NCI-H510A treated with DMSO at 0.1 percent for 48 hours (cell line): ENCODE measurements at places on chromosomes 5 and 9.

DNA sequence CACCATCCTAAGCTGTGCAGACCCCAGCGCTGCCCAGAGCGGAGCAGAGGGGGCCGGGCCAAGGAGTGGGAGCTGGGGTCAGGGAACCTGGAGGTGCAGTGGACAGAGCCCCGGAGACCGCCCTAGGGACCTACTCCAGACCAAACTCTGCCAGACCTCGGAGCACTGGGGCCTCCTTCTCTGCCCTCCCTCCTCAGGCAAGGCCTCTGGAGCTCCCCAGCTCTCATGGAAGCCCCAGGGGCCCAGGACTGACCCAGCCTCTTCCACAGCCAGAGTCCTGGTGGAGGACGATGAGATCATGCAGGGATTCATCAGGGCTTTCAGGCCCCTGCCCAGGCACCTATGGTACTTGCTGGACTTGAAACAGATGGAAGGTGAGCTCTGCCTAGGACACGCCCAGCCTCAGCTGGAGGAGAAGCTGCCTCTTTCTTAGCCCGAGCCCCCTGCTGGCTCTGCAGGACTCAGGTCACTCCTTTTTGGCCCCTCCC is 3.6 kb downstream of the PAEP start:
- no peak for DNase-seq

- no peak for DNase-seq
Measured at GRCh38 chr5:179379321-179379890, 34.1 kb upstream of the ADAMTS2 start.

DNA sequence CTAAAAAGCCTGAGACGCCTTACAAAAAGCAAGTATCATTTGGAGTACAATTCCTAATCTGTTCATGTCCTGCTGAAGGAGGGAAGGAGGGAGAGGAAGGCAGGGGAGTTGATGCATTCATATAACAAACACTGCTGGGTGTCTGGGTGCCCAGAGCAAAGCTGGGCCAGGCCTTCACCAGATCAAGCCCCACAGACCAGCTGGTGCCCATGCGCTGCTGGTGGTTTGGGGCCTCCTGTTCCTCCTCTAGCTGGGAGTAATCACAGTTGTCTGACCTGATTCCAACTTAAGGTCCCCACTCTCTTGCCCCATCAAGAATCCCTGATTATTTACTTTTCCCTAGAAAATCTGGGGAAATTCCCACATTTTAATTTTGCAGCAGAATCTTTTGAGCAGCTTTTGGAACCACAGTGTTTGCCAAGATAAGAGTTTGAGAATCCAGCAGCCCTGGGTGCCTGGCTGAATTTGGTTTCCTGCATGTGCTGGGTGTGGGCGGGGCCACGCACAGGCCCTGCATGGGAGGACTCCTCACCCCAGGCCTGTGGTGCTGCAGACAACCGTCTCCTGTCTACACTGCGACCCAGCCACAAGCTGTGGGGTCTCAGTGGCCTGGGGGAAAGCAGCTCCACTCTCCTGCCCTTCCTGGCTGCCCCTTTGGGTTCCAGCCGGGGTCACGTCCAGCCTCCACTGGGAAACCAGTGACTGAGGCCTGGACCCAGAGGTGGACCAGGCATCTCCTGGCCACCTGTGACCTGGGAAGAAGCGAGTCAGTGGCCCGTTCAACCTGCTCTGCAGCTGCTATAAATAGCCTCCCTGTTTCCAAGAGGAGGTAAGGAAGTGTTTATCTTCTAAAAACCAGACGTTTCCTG is 47.5 kb downstream of the NEURL1B start:
- DNase-seq, result peak; percentile 30

DNA sequence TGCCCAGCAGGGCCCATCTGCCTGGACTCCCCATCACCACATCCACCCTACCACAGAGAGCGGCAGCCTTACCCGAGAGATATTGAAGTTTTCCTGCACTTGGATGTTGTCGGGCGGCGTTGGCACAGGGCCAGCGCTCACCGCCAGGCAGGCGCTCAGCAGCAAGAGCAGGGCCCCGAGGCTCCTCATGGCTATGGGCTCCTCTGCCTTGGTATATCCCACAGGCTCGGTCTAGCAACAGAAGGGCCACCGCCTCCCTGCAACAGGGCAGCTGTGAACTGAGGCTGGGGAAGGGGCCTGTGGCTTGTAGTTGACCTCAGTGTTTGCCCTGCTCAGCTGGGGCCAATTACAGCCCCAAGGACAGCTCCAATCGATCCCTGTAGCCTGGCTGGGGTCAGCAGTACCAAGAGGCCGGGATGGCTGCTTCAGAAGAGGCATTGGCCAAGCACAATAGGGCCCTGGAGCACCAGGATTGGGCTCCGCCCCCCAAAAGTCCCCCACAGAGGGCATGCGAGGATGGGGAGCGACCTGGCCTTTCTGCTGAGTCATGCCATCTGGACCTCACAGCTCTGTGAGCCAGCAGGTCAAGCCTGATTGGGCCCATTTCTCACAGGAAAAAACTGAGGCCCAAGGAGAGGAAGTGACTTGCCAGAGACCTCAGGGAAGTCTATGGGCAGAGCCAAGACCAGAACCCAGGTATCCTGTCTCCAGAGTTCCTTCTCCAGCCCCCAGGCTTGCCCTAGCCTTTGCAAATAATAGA is at the start of gene AMBP:
Gene AMBP, minus strand, starts transcription at position 280 of the 760 bp plus-strand sequence. Its CDS starts 91 bp downstream, at position 189.
- DNase-seq, result peak; percentile 25

DNA sequence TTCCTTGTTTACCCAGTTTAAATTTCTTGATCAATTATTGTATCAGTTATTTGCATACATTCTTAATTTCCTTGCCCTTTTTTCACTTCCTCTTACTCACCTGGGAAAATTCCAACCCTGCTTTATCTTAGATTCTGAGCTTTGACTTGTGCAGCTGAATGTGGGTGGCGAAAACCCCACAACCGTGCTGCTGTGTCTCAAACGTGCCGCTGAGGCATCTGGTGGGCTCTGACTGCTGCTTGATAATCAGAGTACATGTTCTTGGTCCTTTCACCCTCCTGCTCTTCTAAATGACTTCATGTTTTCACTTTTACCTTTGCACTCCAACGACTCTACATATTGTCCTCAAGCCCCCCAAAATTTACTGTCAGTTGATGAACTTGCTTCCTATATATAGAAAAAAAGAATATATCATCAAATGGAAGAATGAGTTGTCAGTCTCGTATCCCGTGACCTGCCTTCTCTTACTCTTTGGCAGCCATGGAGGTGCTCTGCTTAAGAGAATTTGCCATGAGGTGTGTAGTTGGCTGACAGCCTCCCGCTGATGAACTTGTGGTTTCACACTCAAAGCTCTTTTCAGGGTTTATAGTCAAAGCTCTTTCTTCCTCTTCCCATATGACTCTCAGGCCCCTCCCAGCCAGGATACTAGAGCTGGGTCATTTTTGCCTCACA is 14.0 kb upstream of the JAK2 start:
- no peak for DNase-seq

GRCh38 chr5:151663617-151664293 is 23.0 kb downstream of the SPARC start:
- no peak for DNase-seq

DNA sequence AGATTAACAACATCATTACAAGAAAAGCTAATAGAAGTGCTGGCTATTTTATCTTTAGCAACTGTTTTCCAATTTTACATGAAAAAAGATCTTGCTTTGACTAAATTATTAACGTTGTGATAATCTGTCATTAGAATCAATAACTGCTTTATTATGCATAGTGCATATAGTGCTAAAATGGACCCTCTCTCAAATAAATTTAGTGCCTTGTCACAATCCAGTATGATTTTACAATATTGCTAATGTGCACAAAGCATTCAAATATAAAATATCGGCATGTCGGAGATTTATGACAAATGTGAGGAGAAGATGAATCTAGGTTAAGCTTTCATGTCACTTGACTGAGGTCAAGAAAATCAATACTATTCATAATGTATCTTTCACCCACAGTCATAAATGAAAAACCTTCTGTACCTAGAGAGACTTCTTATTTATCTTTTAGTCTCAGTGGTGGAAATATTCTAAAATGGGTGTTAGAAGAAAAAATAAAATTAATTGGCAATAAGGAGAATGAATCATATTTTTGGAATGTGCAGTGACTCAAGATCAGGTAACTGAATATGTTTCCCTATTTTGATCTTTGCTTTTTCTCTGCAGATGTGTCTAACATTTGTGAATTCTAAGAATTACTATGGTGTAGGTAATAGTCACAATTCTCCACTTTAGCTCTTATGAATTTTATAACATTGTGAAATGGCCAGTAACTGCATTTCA is 672.9 kb upstream of the GRAMD2B start:
- no peak for DNase-seq

DNA sequence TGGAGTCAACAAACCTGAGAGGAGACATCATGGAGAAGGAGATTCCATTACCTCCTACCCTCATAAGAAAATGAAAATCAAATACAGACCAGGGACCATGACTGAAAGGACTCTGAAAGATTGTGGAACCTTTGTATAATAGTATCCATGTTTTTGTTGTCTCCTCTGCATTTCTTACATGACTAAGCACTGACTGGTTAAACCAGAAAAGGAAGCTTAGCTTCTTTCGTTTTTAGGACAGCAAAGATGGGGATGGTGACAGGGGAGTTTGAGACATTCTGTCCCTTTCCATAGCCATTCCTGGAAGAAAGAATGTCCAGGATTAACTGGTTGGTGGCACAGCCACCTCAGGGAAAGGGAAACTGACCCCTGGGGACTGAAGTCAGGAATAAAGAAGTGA is 22.2 kb downstream of the ITGA1 start:
- DNase-seq, result no peak

- no peak for DNase-seq
Measured at GRCh38 chr5:27083449-27084415, 45.3 kb upstream of the CDH9 start.

GRCh38 chr9:133772581-133772980 is 34.4 kb upstream of the SARDH start:
- DNase-seq, result no peak

DNA sequence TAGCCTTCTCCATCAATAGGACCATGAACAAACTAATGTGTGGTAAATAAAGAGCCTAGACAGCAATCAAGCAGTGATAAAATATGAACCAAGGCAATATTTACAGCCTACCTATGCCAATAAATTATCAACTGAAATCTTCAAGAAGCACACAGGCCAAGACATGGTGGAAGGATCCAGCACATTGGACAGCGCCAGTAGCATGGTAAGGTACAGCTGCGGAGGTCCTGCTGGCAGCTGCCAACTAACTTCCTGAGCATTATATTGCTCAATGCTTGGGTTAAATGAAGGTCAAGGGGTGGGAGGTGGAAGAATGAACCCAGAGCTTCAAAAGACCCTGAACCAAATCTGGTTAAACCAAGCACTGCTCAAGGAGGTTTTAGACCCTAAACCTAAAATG is 16.5 kb upstream of the SPDL1 start:
- DNase-seq, result no peak

- no peak for DNase-seq
Measured at GRCh38 chr5:37737326-37738056, 102.3 kb downstream of the GDNF start.

DNA sequence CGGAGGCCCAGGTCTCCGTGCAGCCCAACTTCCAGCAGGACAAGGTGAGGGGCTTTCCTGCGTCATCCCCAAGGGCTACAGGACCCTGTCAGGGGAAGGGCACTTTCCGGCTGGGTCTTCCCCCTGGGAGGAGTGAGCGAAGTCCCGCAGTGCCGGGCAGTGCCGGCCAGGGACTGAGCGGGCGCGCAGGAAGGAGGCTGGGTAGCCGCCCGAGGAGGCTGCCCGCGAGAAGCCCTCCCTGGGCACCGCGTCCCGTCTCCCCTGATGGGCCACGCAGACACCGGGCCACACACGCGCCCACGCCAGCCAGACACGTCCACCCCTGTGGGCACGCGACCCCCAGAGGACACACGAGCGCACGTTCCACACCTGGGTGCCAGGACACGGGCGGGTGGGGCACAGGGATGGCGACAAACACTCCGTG is 357 bp downstream of the PTGDS start:
- DNase-seq, result no peak

DNA sequence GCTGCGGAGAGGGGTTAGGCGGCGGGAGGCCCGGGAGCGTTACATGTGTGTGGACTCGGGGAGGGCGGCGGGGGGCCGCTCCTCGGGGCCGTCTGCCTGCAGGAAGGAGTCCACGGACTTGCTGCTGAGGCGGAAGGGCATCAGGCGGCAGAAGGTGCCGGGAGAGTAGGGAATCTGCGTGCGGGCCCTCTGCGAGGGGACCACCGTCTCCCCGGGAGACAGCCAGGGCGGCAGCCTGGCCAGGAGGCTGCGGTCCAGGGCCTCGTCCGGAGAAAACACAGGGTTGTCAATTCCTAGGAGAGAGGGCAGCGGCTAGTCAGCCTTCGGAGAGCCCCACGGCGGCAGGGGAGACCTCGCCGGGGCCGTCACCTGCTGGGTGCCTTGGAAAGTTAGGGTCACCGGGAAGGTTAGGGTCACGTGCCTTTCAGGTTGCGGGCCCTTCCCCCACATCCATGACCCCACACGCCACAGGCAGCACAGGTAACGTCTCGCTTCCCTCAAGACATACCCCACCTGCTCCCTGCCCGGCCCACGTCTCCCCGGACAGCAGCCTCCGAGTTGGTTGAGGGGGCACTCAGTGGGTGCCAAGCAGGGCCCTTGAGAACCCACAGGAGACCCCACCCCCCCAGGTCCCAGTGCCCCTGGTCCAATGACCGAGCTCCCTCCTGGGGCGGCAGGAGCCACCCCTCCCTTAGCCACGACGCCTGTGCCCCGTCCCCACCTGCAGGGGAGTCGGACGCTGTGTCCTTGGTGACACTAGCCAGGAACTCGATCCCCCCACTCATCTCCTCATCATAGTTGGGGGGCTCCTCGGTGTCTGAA is 32.1 kb downstream of the EXOC3 start:
- no peak for DNase-seq

- DNase-seq, result no peak
Measured at GRCh38 chr9:32294106-32294505, 90.3 kb upstream of the ACO1 start.

DNA sequence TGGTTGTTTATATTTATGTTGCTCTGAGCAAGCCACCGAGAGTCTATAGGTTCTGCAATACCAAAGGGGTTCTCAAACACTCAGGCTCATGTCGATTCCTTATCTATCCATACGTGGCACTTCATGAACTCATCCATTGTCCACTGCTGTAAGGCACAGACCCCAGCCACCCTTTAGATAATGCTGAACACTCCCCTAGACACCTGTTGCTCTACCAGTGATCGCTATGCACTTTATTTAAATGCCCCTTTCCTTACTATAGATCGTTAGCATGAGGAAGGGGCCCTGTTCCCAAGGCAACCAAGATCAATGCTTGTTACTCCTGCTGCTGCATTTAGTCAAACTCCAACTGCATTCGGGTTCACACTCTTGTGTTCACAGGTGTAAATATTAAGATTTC is 171.9 kb downstream of the PAM start:
- no peak for DNase-seq

GRCh38 chr5:141714542-141715310 is 32.7 kb upstream of the ARAP3 start:
- peak; percentile 9 for DNase-seq

- DNase-seq, result no peak
Measured at GRCh38 chr5:132407970-132408369, 38.5 kb downstream of the SLC22A5 start.

DNA sequence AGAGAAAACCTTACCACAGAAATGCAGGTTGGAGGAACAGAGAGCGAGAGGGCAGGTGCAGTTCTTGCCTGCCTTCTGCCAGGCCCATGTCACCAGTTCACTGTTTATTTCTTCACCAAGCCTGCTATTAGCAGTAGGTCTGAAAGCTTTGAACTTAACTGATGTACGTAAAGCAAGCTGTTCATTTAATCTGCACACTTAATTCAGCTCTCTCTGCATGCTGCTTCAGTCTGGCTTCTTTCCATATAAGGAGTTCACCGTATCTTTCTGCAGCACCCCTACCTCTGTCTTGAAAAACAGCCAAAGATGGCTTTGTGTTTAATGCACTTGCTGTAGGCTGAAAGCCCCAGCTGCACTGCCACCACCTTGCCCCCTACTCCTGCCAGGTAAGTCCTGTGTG is 205.1 kb downstream of the RAB3C start:
- DNase-seq, result no peak
